ENCODE measurements at places on chromosomes 2 and 18. TPM values are rescaled to one million over a fixed set of nuclear protein-coding genes. Genes with fewer than 3 reads are reported as not detected.

DNA sequence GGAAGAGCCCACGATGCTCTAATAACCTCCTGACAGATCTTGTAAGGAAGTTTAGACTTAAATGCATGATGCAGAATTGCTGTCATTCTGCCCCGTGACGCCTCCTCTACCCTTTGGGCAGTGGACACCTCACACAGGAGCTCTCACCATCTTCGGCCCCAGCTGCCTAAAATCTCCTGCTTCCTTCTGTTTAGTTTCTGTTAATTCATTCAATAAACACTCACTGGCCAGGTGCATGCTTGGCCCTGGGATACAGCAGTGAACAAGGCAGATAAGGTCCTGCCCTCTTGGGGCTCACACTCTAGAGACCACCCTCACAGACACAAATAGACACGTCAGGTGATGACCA lies 81.1 kb downstream of the SEPTIN10 start:
- H3K27ac ChIP-seq = no peak overlapping the region
- no peaks in the 10 kb centered on the region for H3K4me1 ChIP-seq
- H3K27me3 ChIP-seq = no peaks in the 10 kb centered on the region

AFG3L2 gene
- total RNA-seq = 87.4 TPM

- H3K4me1 ChIP-seq = peaks cover 38% of the 10 kb centered on the region
- H3K27ac ChIP-seq = peak overlapping the region; percentile 92
- H3K36me3 ChIP-seq = no peaks in the 10 kb centered on the region
- no peaks in the 10 kb centered on the region for H3K27me3 ChIP-seq
These were observed 46.6 kb downstream of the ZNF532 start for GRCh38 chr18:58911241-58911640.

- peaks cover 11% of the 10 kb centered on the region for H3K4me1 ChIP-seq
- H3K4me3 ChIP-seq = no peak overlapping the region
- H3K36me3 ChIP-seq = no peaks in the 10 kb centered on the region
- no peaks in the 10 kb centered on the region for H3K27me3 ChIP-seq
- DNase-seq = no peak
These were observed 7.7 kb downstream of the MGAT5 start for GRCh38 chr2:134261398-134262131.

- H3K27ac ChIP-seq = no peak overlapping the region
- H3K36me3 ChIP-seq = no peaks in the 10 kb centered on the region
- H3K4me1 ChIP-seq = no peaks in the 10 kb centered on the region
These were observed 978.1 kb upstream of the CDH2 start for GRCh38 chr18:29154758-29155725.

DNA sequence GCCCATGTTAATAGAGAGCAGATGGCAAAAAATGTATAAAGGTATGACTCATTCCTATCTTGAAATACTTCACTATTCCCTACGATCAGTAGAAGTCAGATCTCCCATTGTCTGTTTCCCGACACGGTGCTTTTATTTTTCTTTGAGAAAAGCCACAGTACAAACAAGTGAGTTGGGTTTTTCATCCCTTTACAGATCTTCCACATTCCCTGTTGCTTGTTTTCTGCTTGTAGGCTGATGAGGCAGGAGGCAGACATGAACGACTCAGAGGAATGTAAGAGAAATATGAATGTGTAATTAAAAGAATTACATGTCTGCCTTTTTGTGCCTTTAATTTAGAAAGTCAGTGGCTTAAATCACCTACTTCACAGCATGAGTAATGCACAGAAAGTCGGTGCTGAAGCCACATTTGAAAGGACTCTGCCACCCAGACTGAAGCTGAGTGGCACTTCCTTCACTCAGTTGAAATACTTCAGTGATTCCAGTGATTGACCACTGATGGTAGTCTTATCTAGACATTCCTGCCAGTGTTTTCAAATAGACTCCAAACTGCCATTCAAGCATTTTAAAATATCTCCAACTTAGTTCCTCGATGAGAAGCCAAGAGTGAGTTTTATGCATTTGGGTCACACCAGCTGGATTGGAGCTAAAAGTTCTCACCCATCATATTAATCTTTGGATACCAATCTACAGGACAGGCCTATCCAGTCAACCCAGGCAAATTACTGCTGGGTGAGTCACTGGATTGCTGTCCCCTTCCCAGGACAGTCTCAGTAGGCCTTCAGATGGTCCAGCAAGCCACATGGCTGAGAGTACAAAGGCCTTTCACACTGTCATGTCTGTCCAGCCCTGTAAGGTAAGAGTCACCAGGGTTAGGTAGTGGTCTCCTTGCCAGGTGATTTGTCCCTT lies 79.0 kb downstream of the COLEC12 start:
- H3K27ac ChIP-seq = no peak overlapping the region
- H3K27me3 ChIP-seq = no peaks in the 10 kb centered on the region
- no peak for DNase-seq
- H3K36me3 ChIP-seq = no peaks in the 10 kb centered on the region
- peaks cover 5% of the 10 kb centered on the region for H3K4me1 ChIP-seq

THAP4 gene
- 47.8 TPM for total RNA-seq

IL1RL1 gene
- 4.8 TPM for total RNA-seq

DNA sequence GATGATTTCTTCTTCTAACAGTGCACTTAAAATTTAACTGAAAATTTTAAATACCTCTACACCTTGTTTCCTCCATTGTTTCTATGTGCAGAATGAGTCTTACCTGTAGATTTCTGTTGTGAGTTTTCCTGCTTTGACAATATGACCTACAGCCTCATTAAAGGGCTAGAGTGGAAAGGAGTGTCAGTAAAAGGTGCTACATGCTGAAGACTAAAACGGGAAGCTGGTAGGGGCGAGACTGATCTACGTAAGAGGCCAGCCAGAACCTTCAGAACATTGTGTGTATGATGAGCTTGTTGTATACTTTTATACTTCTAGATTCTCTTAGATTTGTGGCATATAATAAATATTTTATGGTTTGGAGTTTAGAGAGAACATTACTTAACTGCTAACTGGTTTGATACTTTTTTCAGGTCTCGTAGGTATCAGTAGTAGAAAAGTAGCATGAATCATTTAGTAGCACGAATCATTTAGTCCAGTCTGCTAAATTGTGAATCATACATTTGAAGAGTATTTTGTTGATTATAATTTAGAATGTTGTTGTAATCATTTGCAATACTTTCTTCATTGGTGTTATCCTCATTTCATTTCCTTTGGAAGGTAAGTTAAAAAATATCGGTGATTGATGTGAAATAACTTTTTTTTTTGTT lies 14.3 kb downstream of the INSIG2 start:
- H3K4me1 ChIP-seq = no peaks in the 10 kb centered on the region
- no peak overlapping the region for H3K27ac ChIP-seq
- no peaks in the 10 kb centered on the region for H3K36me3 ChIP-seq
- H3K27me3 ChIP-seq = no peaks in the 10 kb centered on the region

SERPINB7 gene
- not detected for total RNA-seq

- no peaks in the 10 kb centered on the region for H3K36me3 ChIP-seq
- H3K4me3 ChIP-seq = no peak overlapping the region
- DNase-seq = peak; percentile 5
- no peaks in the 10 kb centered on the region for H3K27me3 ChIP-seq
- no peaks in the 10 kb centered on the region for H3K4me1 ChIP-seq
These were observed 85.3 kb upstream of the RAB27B start for GRCh38 chr18:54742659-54743604.

DNA sequence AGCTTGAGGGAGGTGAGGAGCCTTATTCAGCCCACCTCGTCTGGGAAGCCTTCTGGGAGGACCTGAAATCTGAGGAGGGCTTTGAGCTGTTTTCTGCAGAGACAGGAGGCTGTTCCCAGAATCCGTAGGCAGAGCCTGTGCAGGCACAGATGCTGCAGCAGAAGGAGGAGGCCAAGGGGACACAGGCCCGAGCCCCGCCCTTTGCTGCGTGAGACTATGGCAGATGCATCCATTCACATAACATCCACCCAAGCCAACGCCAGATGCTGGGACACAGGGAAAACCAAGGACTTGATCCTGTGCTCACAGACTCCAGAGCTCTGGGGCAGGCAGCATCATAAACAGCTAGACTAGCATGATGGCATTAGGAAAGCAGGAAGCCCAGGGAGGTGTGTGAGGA lies 98.2 kb downstream of the KCNF1 start:
- no peaks in the 10 kb centered on the region for H3K4me1 ChIP-seq
- H3K27me3 ChIP-seq = no peaks in the 10 kb centered on the region
- H3K4me3 ChIP-seq = no peak overlapping the region

- H3K36me3 ChIP-seq = no peaks in the 10 kb centered on the region
- no peak for DNase-seq
- H3K27ac ChIP-seq = no peak overlapping the region
- H3K4me3 ChIP-seq = no peak overlapping the region
- H3K4me1 ChIP-seq = no peaks in the 10 kb centered on the region
These were observed 1207.3 kb downstream of the DPP10 start for GRCh38 chr2:115649731-115650130.

DNA sequence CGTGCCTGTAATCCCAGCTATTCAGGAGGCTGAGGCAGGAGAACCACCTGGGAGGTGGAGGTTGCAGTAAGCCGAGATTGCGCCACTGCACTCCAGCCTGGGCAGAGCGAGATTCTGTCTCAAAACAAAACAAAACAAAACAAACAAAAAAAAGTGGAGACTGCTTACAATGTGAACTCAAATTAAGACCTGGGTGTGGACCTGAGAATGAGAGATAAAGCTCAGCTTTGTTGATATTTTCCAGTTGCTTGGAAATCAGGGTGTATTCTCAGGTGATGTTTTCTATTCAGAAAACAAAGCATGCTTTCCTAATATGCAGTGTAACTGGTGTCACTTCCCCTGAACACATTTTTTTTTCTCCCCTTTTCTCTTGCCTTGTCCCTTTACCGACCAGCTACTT lies 5.3 kb upstream of the CERS6 start:
- H3K36me3 ChIP-seq = no peaks in the 10 kb centered on the region
- no peaks in the 10 kb centered on the region for H3K27me3 ChIP-seq
- H3K4me1 ChIP-seq = no peaks in the 10 kb centered on the region
- no peak for DNase-seq
- H3K4me3 ChIP-seq = no peak overlapping the region

EVX2 gene
- not detected for total RNA-seq

- H3K27me3 ChIP-seq = no peaks in the 10 kb centered on the region
- peaks cover 12% of the 10 kb centered on the region for H3K4me1 ChIP-seq
- H3K4me3 ChIP-seq = no peak overlapping the region
- DNase-seq = no peak
- no peaks in the 10 kb centered on the region for H3K36me3 ChIP-seq
These were observed 1583.4 kb upstream of the PIK3C3 start for GRCh38 chr18:40371673-40372072.

GRCh38 chr18:22176420-22177326 lies 7.3 kb downstream of the GATA6 start:
- H3K4me1 ChIP-seq = peaks cover 8% of the 10 kb centered on the region
- no peaks in the 10 kb centered on the region for H3K36me3 ChIP-seq
- DNase-seq = no peak
- H3K27me3 ChIP-seq = no peaks in the 10 kb centered on the region
- no peak overlapping the region for H3K27ac ChIP-seq
- no peak overlapping the region for H3K4me3 ChIP-seq

- no peak overlapping the region for H3K27ac ChIP-seq
- DNase-seq = no peak
- no peaks in the 10 kb centered on the region for H3K36me3 ChIP-seq
- no peaks in the 10 kb centered on the region for H3K27me3 ChIP-seq
- no peak overlapping the region for H3K4me3 ChIP-seq
- no peaks in the 10 kb centered on the region for H3K4me1 ChIP-seq
These were observed 5.3 kb upstream of the GORASP2 start for GRCh38 chr2:170923799-170924198.

DNA sequence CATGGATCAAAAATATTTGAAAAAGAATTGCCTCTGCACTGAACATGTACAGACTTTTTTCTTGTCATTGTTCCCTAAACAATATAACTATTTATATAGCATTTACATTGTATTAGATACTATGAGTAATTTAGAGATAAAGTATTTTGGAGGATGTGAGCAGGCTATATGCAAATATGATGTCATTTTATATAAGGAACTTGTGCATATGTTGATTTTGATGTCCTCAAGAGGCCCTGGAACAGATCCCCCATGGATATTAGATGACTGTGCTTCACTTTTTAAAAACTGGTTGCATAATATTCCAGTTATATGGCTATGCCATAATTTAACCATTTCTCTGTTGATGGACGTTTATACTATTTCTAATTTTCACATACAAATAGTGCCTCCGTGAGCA lies 16.5 kb downstream of the LCLAT1 start:
- peaks cover 5% of the 10 kb centered on the region for H3K4me1 ChIP-seq
- no peaks in the 10 kb centered on the region for H3K27me3 ChIP-seq
- no peak for DNase-seq
- no peak overlapping the region for H3K4me3 ChIP-seq
- no peaks in the 10 kb centered on the region for H3K36me3 ChIP-seq
- H3K27ac ChIP-seq = no peak overlapping the region

DNA sequence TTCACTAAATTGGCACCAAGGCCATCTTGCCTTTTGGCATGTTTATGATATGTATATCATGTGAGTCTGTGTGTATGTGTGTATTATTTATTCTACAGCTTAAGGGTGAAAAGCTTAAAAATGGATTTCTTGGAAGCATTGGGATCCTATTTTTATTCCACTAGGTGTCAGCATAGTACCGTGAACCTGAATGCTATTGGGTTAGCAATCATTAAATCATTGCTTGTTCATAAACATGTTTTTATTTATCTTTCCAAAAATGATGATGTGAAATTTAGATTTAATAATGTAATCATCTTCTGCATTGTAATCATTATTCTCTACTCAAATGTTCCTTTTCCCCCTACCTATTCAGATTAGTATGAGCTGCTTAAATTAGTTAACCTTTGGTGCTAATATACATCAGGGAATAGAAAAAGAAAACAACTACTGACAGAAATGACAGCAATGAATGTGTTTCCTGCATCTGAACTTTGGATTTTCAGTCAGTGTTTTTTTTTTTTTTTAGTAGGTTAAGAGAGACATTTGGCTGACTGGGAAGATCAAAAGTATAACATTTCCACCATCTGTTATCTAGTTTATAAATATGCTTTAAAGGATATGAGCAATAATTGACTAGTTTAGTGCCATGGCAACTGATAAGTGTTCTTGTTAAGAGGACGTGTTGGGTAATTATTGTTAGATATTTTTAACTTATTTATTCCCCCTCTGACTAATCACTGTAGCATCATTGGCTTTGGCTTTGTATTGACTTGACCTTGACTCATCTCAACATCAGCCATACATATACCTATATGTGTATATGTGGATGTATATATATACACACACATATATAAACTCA lies 14.1 kb upstream of the ZSWIM2 start:
- no peaks in the 10 kb centered on the region for H3K27me3 ChIP-seq
- DNase-seq = no peak
- no peak overlapping the region for H3K4me3 ChIP-seq
- no peak overlapping the region for H3K27ac ChIP-seq
- H3K36me3 ChIP-seq = no peaks in the 10 kb centered on the region
- no peaks in the 10 kb centered on the region for H3K4me1 ChIP-seq

GRCh38 chr2:230162981-230163380 lies 56.8 kb downstream of the SP110 start:
- H3K36me3 ChIP-seq = no peaks in the 10 kb centered on the region
- H3K27me3 ChIP-seq = no peaks in the 10 kb centered on the region
- no peaks in the 10 kb centered on the region for H3K4me1 ChIP-seq
- H3K4me3 ChIP-seq = no peak overlapping the region

- no peak overlapping the region for H3K4me3 ChIP-seq
- peaks cover 17% of the 10 kb centered on the region for H3K4me1 ChIP-seq
- DNase-seq = no peak
- no peaks in the 10 kb centered on the region for H3K27me3 ChIP-seq
- H3K36me3 ChIP-seq = no peaks in the 10 kb centered on the region
- peak overlapping the region; percentile 71 for H3K27ac ChIP-seq
These were observed 15.0 kb upstream of the TANC1 start for GRCh38 chr2:158953454-158953853.
